Endodermal cell (in vitro differentiated cells): ENCODE measurements at places on chromosomes 11 and 22. TPM values are rescaled to one million over a fixed set of nuclear protein-coding genes. Genes with fewer than 3 reads are reported as not detected.

DNA sequence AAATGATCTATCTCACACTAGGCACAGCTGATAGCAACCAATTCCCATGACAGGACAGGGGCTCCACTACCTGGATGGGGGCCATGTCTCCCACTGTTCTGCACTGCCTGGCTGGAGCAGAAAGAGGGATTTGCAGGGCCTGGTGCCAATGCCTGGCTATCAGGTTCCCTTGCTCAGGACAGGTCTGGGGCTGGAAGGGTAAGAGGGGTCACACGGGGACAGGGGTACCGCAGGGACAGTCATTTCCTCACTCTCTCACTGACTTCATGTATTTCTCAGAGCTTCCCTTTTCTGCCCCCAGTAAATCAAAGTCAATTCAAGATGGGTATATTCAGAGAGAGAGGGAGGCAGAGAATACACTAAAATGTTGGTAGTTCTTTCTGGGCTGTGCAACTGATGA, 119.1 kb upstream of the CSNK2A3 start:
- DNase-seq = no peak

GRCh38 chr11:11988681-11989261, 19.7 kb downstream of the DKK3 start:
- peak; percentile 60 for DNase-seq

DNA sequence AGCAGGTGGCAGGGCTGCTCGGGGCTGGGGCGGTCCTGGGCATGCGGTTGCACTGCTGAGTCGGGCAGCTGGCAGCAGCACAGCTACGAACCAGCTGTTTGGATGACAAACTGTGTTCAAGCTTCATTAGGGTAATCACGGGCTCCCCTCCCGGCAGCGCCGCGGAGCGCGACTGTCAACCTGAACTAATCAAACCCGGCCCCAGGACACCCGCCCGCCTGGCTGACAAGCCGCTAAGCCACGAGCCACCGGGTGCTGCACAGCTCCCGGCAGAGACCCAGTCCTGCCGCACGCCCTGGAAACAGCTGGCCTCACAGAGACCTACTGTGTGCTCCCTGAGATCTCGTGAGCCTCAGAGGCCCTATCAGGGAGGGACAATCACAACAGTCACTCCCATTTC, 60.6 kb upstream of the TCF20 start:
- DNase-seq = no peak

The PANX2 gene
- total RNA-seq = 10.7 and 11.2 TPM in 2 replicates
